COR-L47 (cell line): ENCODE measurements at places on chromosomes 13 and 19.
A peak's percentile ranks its signal among the peaks of the same experiment; 100 is the strongest.

DNA sequence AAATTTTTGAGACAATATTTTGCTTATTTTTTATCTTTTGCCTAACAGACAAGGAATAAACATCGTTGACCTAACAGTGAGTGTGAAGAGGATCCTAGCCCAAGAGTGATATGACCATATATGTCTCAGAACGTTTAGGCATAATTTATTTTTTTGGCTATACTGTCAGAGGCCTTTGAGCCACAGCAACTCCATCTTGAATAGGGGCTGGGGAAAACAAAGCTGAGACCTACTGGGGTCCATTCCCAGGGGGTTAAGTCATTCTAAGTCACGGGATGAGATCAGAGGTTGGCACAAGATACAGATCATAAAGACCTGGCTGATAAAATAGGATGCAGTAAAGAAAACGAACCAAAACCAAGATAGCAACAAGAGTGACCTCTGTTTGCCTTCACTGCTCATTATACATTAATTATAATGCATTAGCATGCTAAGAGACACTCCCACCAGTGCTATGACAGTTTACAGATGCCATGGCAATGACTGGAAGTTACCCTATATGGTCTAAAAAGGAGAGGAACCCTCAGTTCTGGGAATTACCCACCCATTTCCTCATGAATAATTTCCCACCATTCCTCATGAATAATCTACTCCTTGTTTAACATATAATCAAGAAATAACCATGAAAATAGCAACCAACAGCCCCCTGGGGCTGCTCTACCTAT lies 510.9 kb upstream of the PCDH9 start:
- no peak for DNase-seq

DNA sequence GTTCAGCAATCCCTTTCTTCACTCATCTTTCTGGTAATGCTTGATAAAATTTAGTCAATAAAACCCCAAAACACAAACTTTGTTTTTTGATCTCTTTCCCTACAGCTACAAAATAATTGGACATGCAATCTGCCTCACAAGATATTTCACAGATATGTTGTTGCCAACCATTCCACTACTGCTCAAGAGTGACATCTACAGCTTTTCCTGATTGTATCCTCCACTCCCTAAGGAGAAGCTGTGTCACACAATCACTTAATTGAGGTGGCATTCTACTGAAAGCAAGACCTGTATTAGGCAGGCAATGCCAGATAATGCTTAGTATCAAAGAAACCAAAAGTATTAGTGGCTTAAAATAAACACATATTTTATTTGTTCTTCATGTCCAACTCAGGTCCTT lies 1646.2 kb upstream of the SPRY2 start:
- peak; percentile 5 for DNase-seq

DNA sequence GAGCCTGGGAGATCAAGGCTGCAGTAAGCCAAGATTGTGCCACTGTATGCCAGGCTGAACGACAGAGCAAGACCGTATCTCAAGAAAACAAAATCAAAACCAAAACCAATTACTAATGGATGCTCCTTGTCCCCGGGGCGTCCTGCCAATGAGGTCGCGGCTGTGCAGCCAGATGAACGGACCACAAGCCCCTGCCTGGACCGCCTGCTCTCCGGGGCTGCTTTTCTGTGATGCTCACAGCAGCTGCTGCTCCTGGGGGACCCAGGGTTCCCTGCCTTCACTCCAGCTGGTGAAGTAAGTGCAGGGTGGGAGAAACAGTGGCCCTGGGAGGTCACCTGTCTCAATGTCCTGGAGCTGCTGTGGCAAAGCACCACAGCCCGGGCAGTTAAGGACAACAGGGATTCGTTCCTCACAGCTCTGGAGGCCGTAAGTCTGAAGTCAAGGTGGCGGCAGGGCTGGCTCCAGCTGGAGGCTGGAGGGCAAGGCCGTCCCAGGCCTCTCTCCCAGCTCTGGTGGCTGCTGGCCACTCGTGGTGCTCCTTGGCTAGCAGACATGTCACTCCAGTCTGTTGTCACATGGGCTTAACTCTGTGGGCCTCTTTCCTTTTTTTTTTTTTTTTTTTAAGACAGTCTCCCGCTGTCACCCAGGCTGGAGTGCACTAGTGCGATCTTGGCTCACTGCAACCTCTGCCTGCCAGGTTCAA lies 10.1 kb downstream of the COPE start:
- DNase-seq: no peak

- no peak for DNase-seq
These were observed 770.8 kb upstream of the SLITRK6 start for GRCh38 chr13:86569974-86570373.

DNA sequence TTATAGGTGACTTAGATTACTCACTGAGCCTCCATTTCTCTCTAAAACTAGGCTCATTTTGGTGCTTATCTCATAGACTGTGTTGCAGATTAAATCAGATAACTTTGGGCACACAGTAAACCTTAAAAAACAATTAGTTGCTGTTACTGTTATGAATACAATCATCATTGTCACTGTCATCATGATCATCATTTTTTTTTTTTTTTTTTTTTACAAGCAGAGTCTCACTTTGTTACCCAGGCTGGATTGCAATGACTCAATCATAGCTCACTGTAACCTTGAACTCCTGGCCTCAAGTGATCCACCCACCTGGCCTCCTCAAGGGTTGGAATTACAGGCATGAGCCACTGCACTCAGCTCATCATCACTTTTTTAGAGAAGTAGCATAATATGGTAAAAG lies 60.0 kb downstream of the VWA8 start:
- DNase-seq: no peak

- no peak for DNase-seq
These were observed 28.7 kb upstream of the LMO7 start for GRCh38 chr13:75607447-75607846.

- DNase-seq: no peak
These were observed 22.8 kb upstream of the ZNF527 start for GRCh38 chr19:37348060-37348459.

- no peak for DNase-seq
These were observed 189.3 kb upstream of the SPRY2 start for GRCh38 chr13:80530191-80530590.

GRCh38 chr13:40379196-40379595 lies 287.2 kb downstream of the FOXO1 start:
- no peak for DNase-seq

DNA sequence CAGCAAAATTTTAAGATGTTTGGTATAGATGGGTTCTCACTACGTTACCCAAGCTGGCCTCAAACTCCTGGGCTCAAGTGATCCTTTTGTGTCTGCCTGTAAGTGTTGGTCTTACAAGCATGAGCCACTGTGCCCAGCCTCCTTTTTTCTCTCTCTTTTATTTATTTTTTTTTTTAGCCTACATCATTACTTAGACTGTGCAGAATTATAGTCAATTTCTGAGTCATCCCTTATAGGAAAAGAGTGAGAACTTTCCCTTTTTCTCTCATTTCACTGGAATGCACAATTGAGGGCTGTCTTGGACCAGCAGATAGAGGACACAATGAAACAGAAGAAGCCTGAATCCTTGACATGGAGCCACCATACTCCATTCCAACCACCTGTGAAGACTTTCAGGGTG lies 13.3 kb downstream of the TSKS start:
- no peak for DNase-seq

GRCh38 chr13:104143760-104144416 lies 1077.7 kb upstream of the SLC10A2 start:
- DNase-seq: peak; percentile 76

DNA sequence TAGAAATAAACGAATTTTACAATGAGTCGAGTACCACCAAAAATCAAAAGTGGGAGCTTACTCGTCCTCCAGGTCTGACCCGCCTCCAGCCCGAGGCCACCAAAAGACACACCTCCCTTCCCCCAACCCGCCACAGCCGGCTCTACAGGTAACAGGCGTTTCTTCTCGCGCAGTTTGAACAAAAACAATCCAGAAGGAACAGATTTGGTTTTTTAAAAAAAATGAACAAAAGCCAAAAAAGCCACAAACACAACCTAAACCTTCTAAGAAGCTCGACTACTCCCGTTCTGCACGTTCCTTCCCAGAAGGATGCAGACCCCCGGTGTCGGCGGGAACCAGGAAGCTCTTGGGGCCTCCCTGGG lies 671 bp downstream of the ZDHHC20 start:
- peak; percentile 27 for DNase-seq

DNA sequence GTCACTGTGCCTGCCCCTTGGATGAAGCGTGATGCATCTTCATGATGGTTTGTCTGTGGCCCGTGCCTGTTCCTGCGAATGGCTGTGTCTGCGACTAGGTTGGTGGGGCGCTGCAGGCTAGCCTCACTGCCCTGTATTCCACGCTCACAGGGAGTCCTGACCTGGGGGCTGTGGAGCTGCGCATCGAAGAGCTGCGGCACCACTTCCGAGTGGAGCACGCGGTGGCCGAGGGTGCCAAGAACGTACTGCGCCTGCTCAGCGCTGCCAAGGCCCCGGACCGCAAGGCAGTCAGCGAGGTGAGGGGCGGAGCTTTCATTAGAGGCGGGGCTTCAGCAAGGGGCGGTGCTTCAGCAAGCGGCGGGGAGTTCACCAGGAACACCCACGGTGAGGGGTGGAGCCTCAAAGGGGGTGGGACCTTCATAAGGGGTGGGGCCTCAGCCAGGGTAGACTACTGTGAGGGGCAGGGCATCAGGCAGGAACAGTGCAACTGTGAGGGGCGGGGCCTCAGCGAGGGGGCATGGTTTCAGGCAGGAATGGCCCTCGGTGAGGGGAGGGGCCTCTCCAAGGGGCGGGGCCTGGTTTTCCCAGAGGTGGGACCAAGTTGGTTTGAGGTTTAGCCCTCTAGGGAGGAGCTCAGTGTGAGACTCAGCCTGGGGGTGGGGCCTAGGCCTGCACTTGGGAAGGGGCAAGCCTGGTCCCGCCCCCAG lies 17.2 kb downstream of the PKN1 start:
- peak; percentile 31 for DNase-seq

DNA sequence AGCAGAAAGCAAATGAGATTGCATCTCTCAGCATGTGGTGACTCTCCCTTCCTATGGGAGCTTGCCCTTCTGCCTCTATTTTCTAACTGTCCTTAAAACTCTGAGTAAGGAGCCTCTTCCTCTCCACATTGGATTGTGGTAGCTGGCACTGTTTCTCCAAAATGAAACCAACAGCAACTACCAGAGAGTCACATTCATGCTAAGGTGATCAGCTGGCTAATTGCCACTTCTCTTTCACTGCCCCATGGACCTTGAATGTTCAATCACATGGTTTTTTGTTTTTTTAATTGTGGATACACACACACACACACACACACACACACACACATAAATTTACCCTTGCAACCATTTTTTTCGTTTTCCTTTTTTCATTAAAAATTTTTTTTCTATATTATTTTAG lies 154.7 kb upstream of the TSC22D1 start:
- no peak for DNase-seq

- DNase-seq: no peak
These were observed 19.9 kb downstream of the PPP5C start for GRCh38 chr19:46366620-46367292.

- no peak for DNase-seq
These were observed 407.5 kb downstream of the SPRY2 start for GRCh38 chr13:79933389-79933788.

GRCh38 chr13:75307370-75307949 lies 174.5 kb downstream of the TBC1D4 start:
- DNase-seq: no peak

DNA sequence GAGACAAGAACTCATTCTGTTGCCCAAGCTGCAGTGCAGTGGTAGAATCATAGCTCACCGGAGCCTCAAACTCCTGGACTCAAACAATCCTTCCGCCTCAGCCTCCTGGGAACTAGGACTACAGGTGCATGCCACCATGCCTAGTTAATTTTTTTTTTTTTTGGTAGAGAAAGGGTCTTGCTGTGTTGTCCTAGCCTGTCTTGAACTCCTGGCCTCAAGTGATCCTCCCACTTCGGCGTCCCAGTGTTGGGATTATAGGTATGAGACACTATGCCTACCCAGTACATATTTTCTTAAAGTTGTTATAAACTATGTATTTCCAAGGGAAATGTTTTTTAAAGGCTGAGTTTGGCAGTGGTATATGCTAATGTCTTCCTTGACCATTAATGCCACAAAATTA lies 412.6 kb downstream of the KLF12 start:
- DNase-seq: no peak

DNA sequence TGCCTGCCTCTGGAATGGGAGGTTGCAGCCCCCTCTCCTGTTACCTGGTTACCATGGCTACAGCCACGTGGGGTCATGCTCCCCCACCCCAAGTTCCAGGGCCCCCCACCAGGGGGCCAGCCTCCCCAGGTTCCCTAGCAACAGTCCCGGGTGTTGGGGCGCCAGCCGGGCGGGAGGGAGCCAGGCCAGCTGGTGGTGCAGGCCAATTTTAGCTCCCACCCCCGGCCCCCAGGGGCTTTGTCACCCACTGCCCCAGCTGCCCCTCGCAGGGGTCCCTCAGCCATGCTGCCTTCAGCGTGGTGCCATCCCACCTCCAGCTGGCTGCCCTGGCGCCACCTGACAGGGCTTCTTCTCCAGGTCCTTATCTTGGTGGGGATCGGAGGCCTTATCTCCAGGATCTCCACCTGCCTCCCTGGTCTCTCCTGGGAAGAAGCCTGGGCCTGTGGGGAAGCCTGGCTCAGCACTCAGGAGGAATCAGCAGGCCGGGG lies 3.0 kb downstream of the MARK4 start:
- no peak for DNase-seq

GRCh38 chr13:113506871-113507388 lies 16.4 kb upstream of the DCUN1D2 start:
- no peak for DNase-seq

DNA sequence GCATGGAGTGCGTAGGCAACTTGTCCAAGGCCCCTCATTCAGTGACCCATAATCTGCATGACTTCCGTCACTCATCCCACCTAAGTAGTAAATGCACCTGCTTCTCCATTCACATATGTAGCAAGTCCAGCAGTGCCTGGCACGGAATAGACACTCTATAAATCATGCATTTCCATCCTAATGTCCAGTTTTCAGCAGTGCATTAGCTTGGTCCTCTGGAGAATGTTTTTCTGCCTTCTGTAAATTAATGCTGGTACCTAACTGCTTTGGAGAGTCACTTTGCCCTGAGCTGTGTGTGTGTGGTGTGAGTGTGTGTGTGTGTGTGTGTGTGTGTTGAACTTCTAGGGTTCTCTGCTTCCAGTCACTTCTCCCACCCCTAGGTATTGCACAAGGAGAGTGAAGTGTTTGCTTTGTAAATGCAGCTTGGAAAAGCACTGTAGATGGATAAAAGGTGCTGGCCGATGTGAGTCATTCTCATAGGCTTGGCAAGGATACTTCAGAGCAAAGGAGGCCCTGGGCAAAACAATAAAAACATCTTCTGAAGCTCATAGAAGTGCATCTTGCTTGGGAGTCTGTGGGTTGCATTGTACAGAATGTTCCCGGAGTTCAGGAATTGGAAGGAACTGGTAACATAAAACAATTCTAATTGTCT lies 181.8 kb downstream of the KATNAL1 start:
- no peak for DNase-seq

DNA sequence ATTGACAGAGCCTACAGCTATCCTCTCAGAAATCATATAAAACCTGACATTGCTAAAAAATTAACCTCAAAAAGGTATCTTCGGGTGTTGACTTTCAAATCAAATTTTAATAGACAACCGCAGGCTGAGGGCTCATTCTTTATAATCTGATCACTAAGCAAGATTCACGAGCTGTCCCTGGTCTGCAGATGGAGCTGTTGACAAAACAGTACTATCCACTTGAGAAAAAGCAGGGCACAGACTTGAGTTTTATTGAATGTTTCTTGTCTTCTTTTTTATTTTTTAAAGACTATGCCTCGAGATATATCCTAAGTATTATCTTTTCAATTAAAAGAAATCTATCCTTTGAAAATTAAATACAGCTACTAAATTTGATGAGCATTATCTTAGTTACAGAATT lies 540.5 kb downstream of the PCDH9 start:
- peak; percentile 59 for DNase-seq
